Renal pelvis (tissue), 12 donors: ENCODE measurements at places on chromosomes 16 and 17. TPM values are rescaled to one million over a fixed set of nuclear protein-coding genes. Genes with fewer than 3 reads are reported as not detected.

The RNF43 gene
- polyA plus RNA-seq, result 15.0 TPM

DNA sequence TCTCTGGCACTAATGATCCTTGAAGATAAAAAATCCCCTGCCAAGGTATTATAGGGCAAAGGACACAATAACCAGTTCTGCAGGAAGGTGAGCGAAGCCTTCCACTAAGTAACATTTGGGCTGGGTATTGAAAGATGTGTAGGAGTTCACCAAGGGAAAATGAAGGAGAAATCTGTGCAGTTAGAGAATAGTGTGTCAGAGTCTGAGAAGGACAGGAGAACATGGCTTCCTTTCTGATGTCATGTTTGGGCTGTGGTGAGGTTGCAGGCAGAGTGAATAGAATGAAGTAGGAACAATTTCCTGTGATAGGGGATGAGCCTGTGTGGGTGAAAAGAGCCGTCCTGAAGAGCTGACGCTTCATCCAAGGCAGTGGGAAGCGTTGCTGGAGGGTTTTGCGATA is 24.1 kb upstream of the CIITA start:
- DNase-seq, result no peak

- no peak for DNase-seq
Observed at GRCh38 chr16:14629612-14629918, 495 bp downstream of the PARN start.

The XAF1 gene
- polyA plus RNA-seq, result 25.5 TPM

GRCh38 chr16:89201439-89202377 is 1.4 kb upstream of the SLC22A31 start:
- peak; percentile 57 for DNase-seq

The GSE1 gene
- 81.1 TPM for polyA plus RNA-seq

DNA sequence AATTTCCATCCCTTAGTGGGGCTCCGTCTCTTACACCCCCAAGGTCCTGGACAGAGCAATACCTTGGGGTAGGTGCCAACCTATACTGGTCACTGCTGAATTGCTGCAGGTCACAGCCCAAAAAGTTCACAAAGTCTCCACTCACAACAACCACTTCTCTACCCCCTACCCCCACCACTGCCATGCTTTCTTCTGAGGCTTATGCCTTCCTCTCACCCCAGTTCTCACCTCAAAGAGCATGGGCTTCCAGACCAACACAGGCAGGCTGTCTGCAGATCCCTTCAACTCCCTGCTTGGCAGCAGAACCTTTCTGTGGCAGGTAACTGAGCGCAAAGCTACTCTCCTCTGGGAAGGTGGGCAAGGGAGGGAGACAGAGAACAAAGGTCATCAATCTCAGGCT is 35.5 kb downstream of the C16orf78 start:
- no peak for DNase-seq

GRCh38 chr17:75036643-75037268 is 10.0 kb downstream of the ATP5PD start:
- peak; percentile 34 for DNase-seq

The TRAPPC1 gene
- polyA plus RNA-seq, result 131 TPM

GRCh38 chr17:77445760-77446532 is 305.2 kb downstream of the SEC14L1 start:
- DNase-seq, result no peak

DNA sequence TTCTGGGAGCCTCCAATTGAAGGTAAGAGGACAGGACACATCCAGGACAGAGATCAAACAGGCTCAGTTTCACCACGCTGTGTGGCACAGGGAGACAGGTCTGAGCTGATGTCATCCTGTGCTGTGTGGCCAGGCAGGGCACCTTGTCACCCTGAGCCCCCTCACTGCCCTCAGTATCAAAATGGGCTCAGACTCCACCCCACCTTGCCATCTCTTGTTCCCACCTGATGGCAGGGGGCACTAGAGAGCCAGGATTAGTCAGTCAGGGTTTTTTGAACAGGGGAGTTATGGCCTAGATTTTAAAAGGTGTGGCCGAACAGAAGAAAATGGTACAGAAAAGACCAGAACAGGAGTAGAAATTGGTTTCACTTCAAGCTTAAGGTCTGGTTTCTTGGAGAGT is 2.6 kb downstream of the KAT2A start:
- DNase-seq, result no peak

DNA sequence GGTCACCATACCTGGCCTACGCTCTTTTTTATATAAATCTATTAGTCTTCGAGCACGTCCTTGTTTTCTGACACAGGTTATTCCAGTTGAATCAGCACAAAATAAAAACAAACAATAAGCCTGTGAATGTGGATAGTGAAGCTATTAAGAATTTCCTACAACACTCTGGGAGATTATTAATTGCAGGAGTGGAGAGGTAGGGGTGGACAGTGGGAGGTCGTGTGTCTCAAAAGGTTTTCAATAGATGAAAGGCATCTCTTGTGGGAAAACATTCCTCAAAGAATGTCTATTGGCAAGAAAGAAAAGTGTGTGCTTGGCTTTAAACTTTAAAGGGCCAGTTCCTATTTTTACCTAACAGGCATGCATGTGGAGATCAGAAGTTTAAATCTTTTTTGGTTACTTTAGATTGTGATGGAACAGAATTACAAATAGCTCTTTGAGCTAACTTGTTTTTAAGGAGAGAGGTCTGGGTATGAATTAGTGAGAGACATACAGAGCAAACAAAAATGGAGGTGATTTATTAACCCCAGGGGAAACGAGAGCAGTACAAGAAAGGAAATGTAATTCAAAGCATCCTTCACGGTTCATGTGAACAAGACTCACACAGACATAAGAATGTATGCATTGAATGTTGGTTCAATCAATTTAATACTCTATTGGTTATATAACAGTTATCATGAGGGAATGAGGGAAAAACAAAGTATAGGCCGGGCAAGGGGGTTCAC is 9.0 kb downstream of the SMYD4 start:
- DNase-seq, result peak; percentile 29

- DNase-seq, result no peak
Observed at GRCh38 chr16:50802000-50802399, 60.1 kb downstream of the CYLD start.

The YPEL2 gene
- polyA plus RNA-seq, result 47.0 TPM

The SERPINF2 gene
- polyA plus RNA-seq, result 108 TPM

The ZNF319 gene
- polyA plus RNA-seq, result 12.6 TPM

The DPEP2 gene
- polyA plus RNA-seq, result 0.75 TPM

DNA sequence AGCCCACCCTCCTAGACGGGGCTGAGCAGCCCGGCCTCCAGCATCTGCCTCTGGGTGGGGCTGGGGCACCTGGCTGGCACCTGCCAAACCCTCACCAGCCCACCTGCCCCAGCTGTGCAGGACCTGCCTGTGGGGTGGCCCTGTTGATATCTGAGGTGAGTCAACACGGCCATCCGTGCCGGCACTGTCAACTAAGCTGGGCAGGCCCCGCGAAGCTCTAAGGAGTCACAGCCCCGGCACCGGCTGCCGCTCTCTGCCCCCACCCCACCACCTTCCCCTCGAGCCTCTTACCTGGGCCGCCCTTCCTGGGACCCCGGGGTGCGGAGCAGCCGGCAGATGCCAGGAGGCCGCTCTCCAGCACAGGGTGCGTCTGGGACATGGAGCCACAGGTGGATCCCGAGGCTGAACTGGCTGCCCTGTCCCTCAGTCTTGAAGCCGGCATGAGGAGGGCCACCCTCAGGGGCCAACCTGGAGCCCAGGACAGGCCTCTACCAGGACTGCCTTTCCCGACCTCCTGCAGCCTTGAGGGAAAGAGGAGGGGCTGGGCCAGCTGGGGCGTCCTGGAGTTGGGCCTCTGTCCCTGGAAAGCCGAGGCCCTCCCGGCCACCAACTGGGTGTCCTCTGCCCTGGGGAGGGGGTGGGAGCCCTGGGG is 515 bp downstream of the CBFA2T3 start:
- DNase-seq, result no peak

DNA sequence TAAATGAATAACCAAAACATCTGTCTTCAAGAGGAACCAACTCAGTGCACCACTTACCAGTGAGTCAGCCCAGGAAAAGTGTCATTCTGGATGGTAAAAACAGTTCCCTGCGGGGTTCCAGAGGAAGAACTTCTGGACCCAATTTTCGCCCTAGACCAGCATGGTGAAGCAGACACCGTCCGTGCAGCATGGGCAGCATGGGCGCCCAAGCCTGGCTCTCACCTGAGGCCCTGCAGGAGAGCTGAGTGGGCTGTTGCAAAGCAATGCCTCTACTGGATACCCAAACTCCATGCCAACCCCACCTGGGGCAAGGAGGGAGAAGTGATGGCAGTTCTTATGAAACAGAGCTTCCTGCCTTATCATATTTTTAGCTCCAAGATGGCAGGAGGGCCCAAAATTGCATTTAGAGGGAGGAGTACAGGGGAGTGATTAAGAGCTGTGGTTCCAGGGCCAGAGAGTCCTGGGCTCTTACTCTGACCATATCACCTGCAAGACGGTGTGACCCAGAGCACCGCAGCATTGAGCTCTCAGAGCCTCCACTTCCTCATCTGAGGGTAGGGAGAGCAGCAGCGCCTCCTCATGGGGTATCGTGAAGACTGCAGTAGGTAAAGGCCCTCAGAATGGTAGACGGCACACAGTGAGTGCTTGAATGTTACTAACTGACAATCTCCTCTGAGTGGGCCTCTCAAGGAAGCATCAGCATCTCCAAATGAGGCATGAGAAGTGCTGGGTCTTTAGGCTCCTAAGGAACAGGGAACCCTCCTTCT is 16.6 kb upstream of the INPP5K start:
- DNase-seq, result no peak

DNA sequence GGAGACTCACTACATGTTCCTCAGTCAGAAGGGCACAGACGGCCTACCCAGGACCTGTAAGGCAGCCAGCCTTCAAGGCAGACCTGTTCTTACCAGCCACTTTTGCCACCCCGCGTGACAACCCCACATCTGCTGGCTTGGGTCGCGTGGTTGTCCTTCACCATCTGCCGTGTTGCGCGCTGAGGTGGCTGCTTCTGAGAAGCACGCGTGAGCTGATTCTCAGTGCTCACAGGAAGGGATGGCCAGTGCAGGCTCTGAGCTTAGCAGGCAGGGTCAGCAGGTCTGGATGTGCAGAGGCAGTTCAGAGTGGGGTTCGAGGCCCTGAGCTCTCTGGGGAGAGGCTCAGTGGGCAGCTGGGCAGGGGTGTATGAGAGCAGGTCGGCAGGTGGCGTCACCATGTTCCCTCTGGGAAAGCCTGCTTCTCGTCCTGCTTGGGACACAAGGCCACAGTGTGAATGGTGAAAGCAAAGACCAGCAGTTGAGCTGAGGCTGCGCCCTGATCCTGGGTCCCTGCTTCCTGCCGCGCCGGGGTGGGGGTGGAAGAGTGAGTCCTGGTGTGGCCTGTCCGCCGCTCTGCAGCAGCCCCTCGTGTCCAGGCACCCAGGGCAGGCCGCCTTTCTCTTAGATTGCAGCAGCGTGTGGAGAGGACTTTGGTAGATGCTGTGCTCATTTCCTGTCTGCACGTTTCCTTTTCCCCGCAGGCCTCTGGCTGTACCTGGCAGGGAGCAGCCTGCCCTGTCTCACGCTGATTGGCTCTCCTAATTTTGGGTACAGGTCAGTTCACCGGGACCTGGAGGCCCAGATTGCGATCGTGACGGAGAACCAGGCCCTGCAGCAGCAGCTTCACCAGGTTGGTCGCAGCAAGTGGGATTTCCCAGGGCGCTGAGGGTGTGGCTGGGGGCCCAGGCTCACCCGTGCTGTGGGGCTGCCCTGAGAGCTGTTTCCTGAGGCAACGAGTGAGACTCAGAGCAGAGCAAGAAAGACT is 36.0 kb downstream of the PGS1 start:
- no peak for DNase-seq

GRCh38 chr17:35103271-35103670 is 16.4 kb downstream of the RAD51D start:
- DNase-seq, result no peak

DNA sequence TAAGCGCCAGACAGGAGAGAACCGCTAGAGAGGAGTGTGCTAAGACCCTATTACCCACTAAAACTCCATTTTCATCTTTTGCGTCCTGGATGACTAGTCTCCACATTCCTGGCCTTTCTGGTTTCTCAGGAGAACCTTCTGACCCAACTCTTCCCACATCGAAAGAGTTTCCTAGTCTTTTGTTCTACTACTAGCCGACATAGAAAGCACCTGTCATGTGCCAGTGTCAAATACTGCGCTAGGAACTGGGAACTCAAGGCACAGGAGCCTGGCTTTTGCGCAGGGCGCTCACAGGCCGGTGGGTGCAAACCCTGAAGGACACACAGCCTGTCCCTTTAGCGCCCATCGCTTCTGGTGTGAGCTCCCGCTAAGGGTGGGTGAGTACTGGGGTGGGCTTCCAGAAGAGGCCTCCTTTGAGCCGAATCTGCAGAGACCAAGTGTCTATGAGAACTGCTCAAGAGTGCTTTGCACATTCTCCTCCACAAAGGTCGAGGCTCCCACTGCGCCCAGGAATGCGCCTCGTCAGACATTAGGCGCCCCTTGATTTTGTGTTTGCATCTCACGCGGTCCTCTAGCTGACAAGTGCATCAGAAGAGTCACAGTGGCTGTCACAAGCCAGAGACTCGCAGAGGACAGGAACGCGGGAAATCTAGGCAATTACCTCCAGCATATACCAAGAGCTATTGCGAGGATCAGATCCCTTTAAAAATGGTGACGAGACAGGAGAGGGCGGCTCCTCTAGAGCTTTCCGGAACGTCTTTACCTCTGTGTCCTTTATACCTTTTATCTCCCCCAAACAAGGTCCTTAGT is 2.0 kb upstream of the PSMB3 start:
- DNase-seq, result no peak

DNA sequence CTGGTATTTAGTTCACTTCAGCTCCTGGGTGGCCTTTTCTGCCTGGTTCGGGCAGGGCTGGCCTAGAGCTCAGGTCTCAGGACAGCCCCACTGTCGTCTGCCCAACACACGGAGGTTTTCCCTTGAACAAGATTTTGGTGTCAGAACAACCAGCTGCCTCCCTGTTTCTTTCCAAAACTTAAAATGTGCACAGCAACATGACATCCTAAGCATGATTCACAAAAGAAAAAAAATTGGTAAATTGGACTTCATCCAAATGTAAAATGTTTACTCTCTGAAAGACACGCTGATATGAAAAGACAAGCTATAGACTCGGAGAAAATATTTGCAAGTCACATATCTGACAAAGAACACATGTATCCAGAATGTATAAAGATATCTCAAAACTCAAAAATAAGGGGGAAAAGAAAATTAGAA is 197.8 kb upstream of the CHMP6 start:
- DNase-seq, result no peak

- DNase-seq, result peak; percentile 91
Observed at GRCh38 chr17:59406808-59407381, 75.4 kb downstream of the YPEL2 start.

GRCh38 chr16:72969146-72969545 is 78.8 kb downstream of the ZFHX3 start:
- no peak for DNase-seq

DNA sequence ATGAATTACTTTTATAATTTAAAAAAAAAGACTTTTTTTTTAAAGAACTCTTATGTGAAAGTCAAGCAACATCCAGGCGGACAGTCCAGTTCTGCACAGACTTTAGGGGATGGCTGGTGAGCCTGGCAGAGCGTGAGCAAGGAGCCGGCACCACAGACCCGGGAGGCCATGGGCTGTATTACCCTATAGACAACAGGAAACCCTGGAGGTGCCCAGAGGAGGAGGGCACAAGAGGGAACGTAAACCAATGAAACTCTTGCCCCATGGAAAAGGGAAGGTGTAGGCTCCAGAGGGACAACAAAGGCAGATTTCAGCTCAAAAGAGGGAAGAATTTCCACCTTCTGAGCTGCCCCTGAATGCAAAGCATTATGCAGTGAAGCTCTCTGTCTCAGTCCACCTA is 25.5 kb upstream of the RPH3AL start:
- no peak for DNase-seq
